ENCODE measurements at places on chromosomes 5 and 9.
A peak's percentile ranks its signal among the peaks of the same experiment; 100 is the strongest.

DNA sequence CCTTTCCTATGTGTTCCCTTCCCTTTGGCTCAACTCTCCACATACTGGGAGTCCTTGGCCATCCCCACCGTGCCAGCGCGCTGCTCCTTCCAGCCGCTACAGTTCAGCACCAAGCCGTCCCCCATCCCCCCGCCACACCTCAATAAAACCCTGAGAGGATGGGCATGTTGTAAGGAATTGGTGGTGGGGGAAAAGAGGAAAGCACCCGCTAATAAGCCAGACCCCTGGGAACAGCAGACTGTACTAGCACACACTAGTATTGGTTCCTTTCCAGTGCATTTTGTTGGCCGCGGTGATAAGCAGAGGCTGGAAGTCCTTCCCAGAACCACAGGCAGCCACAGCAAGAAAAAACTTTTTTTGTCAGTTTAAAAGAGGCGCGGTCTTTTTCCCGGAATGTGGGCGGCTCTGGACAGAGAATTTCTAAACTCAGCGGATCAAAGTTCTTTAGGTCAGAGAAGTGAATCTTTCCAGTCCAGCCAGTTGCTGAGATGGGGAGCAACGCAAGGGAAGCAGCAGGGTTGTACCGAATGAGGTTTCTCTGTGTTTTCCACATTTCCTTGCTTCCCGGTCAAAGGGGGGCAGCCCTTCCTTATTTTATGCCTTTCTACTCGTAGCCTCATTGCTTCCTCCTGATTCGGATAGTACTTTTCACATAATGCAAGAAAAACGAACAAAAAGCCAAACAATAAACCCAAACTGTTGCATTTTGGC, 2.1 kb downstream of the CHSY3 start:
- no peak for DNase-seq

DNA sequence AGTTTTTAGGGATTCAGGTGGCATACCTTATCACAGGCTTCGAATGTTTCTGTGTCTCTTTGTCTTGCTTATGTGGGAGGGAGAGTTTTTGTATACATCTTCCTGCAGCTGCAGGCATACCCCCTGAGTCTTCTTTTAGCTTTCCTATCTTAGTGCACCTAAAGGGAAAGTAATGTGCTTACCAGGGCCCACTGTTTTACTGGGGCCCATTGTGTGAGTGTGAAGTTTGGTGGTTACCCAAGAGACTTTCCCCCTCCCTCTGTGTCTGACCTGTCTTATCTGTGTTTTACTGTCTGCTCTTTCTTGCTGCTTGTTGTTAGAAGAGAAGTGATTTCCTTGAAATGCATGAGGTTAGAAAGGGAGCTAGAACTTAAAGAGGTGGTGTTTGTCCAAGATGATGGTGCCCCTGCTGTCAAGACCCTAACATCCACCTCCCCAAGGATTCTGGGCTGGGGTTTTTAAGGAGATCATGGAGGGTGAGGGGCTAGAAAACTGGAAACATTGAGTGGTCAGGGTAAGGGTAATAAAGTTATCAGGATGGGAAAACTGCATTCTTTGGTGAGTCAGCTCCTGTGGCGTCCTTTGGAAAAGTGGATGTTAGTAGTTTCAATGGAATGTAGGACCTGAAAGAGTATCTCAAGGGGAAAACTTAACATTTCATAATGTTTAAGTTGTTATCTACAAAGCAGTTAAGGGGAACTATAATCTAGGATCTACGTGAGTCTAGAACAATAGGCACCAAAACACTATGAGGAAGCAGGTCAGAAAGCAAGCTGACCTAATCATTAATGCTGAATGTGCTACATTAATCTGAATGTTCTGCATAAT, 583.5 kb upstream of the TUSC1 start:
- peak; percentile 38 for DNase-seq

GRCh38 chr5:180101451-180102105, 30.0 kb upstream of the RNF130 start:
- DNase-seq = no peak

GRCh38 chr9:126367139-126367538, 40.5 kb downstream of the MVB12B start:
- DNase-seq = no peak

DNA sequence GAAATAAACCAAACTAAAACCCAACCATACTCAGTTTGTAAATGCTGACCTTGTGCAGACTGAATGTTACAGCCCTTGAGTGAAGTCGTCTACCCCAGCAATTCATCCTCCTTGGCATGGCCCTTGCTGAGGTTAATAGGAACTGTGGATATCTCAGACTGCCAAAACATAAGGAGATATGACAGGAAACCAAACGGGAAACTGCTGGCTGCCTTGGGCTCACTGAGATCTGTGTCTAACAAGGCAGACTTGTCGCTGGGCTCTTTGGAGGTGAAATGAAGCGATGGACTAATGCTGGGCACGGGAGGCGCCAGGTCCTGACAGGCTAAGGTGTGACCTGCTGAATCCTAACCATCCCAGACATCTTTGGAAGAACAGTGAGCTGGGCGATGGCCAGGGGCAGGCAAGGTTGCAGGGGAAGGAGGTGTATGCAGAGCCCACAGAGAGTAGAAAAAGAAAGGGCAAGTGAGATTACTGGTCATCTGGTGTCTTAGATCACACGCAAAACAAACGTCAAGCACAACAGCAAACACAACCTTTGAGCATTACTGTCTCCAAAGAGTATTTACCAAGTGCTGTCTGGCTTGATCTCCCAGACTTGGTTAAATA, 44.6 kb upstream of the ALDH1A1 start:
- DNase-seq = no peak

- DNase-seq = no peak
These were observed 10.4 kb downstream of the SPARC start for GRCh38 chr5:151676314-151676712.

- no peak for DNase-seq
These were observed 32.5 kb upstream of the HMHB1 start for GRCh38 chr5:143779506-143779905.

- DNase-seq = no peak
These were observed 78.2 kb upstream of the SPINK5 start for GRCh38 chr5:147985608-147986007.

Measured in iPS DF 19.7 (cell line).